Foreskin melanocyte (primary cell): ENCODE measurements at places on chromosomes 6 and 20.
A peak's percentile ranks its signal among the peaks of the same experiment; 100 is the strongest.

DNA sequence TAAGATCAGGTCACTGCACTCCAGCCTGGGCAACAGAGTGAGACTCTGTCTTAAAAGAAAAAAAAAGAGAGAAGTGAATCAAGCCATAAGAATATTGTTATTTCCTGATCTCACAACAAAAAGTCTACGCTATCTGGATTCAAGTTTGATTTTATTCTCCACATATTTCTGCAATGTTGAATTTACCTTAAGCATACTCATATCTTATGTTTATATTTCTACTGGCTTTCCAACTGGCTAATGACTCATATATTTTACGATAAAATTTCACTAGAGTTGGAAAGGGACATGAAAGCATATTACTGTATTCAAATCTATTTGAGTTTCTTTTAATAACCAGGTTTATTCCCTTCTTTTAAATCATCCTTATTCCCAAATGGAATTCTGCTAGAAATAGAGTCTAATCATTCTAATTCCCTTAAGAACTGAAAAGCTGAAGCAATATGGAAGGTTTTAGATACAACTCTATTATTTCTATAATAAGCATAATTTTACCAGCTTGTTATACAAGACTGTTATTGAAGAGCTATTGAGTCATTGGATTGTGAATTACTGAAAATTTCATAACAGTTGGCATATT, 276.9 kb upstream of the HS3ST5 start:
- no peak for DNase-seq

DNA sequence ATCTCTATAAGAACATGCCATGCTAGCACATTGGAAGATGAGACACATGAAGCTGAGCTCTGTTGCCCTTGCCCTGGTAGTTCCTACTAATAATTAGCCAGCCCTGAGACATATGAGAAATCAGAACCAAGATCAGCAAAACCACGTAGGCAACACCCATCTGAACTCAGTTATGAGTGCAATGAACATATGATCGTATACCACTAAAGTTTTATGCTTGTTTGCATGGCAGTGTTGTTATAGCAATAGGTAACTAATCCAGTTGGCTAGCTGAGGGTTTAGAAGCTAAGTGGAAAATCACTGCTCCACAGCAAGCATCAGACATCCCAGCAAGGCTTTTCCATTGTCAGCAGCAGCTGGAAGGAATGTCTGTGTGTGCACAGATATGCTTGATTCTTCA, 180.7 kb downstream of the BTBD3 start:
- no peak for DNase-seq

GRCh38 chr6:130776287-130776925, 50.8 kb upstream of the SMLR1 start:
- no peak for DNase-seq

DNA sequence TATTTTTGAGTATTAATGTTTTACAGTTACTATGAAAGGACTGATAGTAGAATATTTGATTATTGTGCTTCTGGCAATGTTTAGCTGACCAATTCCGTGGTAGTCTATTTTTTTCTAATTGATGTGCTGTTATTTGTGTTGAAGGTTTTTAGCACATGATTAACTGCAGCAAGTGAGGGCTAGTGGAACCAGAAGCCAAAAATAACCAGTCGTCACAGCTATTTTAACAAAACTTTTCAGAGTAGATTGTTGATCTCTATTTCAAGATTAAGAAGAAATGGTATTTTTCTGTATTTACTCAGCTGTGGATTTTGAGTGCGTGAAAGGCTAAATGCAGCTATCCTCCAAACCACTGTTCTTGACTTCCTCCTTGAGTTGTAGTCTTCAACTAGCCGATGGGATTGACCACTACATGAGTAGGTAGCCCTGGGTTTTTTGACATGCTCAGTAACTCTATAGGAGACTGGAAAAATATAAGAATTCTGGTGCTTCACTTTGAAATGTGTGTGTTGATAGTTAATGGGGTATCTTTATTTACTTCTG, 258.0 kb downstream of the ZFAND3 start:
- no peak for DNase-seq

DNA sequence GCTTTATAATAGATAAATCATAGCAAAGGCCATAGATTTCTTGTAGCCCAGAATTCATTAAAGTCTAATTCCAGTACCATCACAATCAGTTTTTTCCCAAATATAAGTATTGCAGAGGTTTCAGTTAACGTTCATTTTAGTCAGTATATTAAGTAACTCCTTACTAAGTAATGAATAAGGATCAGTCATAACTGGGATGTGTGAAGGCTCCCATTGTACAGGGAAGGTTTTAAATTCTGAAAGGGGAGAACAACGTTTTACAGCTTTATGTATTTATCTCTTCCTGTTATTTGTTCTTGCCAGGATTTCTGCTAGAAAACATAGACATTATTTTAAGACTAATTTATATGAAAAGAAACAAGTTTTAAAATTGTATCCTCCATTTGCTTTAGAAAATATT, 215.5 kb upstream of the LAMP5 start:
- peak; percentile 39 for DNase-seq

- no peak for DNase-seq
These were observed 74.8 kb upstream of the FLRT3 start for GRCh38 chr20:14412065-14412681.

DNA sequence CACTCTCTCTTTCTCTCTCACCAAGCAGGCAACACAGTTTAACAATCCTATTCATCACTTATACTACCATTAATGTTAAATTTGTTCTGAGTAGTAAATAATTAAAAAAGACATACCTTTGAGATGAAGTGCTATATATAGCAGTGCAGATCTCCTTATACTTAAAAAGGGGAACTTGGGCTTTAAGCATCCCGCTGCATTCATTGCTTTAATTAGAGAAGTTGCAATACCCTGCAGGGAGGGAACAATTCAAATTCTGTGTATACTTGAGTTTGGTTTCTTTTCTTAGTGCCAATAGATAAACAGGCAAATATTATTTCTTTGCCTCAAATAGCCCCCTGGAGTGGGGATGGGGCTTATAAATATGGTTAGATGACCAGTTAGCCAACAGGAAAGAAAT, 10.8 kb upstream of the ZBTB24 start:
- no peak for DNase-seq

GRCh38 chr6:149032599-149033405, 284.7 kb upstream of the TAB2 start:
- DNase-seq = peak; percentile 22

DNA sequence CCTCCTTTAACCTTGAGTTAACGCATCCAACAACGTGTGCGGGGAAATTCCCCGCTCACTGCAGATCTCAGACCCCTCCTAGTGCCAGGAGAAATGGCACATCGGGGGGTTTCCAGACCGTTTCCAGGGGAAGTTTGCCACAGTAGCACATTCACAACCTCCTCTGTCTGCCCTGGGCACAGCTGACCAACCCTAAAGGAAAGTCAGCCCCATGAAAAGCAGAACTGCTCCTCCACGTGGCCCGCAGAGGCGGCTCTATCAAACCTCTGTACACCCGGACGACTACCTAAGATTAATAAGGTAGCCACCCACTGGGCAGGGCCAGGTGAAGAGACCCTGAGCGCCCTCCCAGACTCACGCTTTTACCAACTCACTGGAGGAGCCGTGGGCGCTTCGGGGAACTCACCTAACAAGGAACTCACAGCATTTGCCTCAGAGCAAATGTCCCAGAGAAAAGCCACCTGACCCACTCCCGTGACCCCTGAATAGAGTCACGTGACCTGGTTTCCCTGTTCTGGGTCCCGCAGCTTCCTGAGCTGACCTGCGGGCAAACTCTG, 93.1 kb downstream of the PRND start:
- DNase-seq = no peak

GRCh38 chr6:40376113-40376650, 211.0 kb downstream of the LRFN2 start:
- DNase-seq = no peak

DNA sequence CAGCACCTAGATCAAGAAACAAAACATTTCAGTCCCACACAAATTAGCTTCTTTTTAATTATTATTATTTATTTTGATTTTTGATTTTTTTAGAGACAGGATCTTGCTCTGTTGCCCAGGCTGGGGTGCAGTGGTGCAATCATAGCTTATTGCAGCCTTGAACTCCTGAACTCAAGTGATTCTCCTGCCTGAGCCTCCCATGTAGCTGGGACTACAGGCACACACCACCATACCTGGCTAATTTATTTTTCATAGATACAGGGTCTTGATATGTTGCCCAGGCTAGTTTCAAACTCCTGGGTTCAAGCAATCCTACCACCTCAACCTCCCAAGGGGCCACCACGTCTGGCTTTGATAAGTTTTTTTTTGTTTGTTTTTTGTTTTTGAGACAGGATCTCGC, 24.6 kb downstream of the SNAI1 start:
- DNase-seq = no peak

DNA sequence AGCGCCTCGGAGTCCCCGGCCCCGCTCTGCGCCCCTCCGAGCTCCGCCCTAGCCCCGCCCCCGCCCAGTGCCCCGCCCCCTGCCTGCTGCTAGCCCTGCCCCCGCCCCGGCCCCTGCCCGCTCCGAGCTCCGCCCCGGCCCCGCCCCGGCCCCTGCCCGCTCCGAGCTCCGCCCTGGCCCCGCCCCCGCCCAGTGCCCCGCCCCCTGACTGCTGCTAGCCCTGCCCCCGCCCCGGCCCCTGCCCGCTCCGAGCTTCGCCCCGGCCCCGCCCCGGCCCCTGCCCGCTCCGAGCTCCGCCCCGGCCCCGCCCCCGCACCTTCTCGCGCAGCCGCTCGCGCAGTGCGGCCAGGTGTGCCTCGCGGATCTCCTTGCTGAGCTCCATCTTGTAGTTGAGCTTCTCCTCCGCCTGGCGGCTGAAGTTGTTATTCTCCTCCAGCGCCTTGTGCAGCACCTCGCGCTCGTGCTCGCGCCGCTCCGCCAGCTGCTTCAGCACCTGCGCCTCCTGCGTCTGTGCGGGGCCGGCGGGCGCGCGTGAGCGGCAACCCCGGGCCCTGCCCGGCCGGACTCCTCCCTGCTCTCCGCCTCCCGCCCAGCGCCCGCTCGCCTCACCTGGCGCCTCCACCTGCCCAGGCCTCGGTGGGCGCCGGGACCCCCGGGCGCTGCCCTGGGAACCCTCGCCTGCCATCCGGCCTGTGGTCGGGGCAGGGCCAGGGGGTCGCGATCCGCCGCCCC, 11.3 kb downstream of the STMN3 start:
- DNase-seq = no peak

DNA sequence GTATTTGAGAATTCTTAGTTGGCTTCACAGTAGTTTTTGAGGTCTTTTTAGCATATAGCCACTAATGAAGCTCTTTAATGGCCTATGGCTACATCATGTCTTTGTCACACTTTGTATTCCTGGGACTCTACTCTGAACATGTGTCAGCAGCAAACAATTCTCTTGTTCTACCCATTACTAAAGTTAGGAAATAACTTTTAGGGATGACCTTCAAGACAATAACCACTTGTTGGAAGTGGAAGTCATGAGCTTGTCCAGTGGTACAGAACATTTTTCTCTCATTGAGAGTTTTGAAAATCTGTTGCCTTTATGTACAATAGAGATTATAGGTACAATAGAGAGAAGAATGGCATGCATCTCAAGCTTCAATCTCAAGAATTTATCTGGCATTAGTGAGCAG, 571.6 kb upstream of the JAG1 start:
- DNase-seq = peak; percentile 75

DNA sequence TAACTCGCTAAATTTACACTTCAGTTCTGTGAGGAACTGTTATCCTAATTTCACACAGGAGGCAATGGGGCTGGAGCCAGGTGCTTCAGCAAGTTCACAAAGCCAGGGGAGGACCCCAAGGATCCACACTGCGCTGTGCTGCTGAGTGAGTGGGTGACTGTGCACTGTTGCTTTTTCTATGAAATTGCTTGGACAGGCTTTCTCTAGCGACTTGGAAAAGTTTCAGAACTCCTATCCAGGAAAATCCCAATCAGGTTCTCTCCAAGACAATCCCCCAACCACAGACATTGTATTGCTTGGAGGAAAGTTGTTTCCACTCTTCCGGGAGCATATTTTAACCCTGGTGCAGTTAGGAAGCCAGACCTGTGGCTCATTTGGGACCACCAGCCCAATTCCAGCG, 175.9 kb upstream of the CST7 start:
- no peak for DNase-seq

GRCh38 chr20:1308067-1308701, 20.8 kb downstream of the SDCBP2 start:
- no peak for DNase-seq

GRCh38 chr20:32632461-32633354, 41.0 kb downstream of the C20orf203 start:
- no peak for DNase-seq

DNA sequence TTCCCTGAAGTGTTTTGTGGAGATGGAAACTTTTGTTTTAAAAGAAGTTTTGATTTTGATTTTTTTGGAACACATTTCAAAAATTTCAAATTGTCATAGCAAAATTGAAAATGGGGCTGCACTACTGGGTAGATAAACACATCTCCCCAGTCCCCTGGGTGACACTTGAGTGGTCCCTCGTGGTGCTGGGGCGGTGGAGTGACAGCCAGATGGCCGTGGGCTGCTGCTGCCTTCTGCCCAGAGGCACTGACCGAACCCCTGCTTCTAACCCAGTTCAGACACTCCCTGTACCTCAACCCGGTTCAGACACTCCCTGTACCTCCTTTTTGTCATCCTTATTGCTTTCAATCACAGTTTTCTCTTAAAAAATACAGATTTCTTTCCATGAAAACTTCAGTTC, 69.9 kb upstream of the SYNJ2 start:
- DNase-seq = no peak

GRCh38 chr6:32867554-32868256, 13.7 kb downstream of the PSMB9 start:
- no peak for DNase-seq

DNA sequence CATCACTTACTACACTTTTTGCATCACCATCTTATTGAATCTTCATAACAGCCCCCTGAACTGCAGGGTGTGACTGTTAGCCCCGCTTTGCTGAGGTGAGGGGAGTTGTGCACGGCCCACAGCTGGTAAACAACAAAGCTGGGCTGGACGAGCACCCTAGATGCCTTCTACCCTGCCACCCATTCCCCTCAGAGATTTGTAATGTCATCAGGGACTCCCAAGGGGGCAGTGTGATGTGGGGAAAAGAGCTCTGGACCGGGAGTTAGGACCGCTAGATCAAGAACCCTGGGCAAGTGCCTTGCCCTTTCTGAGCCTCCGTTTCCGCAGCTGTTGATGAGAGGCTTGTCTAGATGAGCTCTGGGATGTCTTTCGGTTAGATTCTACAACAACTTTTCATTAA, 20.9 kb downstream of the PKIG start:
- no peak for DNase-seq

DNA sequence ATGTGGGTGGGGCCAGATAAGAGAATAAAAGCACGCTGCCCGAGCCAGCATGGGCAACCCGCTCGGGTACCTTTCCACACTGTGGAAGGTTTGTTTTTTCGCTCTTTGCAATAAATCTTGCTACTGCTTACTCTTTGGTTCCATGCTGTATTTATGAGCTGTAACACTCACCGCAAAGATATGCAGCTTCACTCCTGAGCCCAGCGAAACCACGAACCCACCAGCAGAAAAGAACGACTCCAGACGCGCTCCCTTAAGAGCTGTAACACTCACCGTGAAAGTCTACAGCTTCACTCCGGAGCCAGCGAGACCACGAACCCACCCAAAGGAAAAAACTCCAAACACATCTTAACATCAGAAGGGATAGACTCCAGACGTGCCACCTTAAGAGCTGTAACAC, 76.7 kb downstream of the TFAP2A start:
- no peak for DNase-seq

GRCh38 chr20:55211481-55211880, 736.1 kb downstream of the DOK5 start:
- no peak for DNase-seq

GRCh38 chr6:111406200-111406721, 76.8 kb downstream of the REV3L start:
- no peak for DNase-seq
